ENCODE measurements at places on chromosomes 16 and 17.
A peak's percentile ranks its signal among the peaks of the same experiment; 100 is the strongest.

DNA sequence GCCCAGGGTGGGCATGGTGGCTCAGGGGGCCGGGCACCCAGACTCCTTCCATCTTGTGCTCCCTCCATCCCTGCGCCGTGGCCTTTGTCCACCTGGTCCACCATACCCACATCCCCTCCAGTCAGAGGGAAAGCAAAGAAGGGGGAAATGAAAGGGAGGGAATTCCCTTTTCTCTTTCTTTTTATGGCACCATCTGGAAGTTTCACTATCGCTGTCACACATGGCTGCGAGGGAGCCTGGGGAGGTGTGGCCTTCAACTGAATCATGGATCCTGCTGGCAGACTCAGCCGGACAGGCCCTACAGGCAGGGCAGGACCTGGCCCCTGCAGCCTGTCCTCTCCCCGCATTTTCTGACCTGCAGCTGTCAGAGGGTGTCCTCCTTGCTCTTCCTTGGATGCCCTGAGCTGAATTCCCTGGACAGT is 6.2 kb downstream of the SLC12A3 start:
- no peak for DNase-seq

DNA sequence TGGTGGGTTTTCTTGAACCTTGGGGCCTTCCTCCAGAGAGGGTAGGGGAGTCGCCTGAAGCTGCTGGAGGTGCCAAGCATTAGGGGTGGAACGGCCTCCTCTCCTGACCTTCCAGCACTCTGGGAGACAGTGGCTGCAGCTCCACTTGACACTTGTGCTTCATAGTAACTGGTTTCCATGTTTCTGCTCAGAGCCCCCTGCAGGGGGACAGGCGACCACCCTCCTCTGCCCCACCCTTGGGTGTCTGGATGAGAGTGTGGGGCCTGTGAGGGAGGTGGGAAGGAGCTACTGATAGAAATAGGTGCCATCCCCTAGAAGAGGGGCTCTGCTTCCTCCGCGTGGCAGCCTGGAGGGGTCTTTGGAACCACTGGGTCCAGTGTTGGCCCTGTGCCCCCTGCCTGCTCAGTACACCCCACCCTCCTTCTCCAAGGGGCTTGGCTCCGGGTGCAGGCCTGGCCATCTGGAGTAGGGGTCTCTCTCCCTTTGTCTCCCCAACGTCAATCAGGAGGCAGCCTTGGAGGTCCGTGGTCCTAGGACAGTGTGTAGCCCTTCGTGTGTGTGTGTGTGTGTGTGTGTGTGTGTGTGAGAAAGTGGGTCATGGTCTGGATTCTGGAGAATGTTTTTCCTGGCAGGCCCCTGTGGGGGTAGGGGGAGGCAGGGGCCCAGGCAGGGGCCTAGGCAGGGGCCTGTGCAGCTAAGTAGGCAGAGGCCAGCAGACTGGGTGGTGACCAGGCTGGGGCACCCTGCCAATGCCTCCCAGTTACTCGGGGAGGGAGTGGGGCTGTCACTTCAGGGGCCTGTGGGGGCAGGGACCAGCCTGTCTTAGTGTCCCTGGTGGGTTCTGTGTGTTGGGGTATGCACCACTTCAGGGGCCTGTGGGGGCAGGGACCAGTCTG is 4.9 kb downstream of the LASP1 start:
- no peak for DNase-seq

DNA sequence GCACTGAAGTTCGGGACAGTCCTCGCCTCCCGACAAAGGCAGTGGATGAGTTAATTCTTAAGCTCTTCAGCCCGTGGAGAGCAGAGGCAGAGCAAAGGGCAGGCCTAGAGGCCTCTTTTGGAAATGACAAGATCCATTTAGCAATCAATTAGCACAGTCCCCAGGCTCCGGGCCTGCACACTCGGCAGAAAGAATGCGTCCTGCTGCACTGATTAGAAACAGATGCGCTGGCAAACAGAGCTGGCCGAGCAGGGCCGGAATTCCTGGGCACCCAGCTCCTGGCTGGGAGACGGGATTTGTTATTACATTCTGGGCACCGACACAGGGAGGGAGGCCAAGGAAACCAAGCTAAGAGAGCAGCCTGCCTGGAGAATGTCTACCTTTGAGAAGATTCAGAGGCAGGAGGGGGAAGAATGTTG is 162.9 kb downstream of the COPRS start:
- peak; percentile 95 for DNase-seq

DNA sequence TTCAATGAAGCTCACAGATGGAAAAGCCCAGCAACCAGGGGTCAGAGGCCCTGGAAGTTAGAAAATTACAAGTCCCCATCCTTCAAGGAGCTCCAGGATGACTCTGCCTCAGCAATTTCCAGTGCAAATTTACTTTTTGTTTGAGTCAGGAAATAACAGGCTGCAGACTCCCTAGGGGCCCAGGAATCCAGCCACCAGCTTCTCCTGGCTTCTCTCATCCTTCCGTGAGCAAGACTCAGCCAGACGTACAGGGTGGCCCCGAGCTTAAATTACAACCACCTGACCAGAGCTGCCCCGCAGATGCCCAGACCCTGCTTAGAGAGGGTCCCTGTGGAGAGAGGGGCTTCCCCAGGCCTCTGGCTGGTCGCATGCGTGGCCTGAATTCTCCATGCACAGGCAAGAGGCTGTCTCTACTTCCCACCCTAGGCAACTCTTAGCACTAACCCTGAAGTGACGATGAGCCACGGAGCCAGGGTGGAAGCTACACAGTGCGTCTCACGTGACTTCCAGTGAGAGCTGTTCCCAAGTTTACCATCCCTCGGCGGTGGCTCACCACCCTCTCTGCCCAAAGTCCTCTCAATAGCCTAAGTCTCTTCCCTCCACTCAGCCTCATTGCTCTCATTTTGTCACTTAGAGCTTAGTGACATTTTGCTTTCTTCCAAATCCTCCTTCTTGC is 27.1 kb downstream of the GPR142 start:
- DNase-seq, result no peak

DNA sequence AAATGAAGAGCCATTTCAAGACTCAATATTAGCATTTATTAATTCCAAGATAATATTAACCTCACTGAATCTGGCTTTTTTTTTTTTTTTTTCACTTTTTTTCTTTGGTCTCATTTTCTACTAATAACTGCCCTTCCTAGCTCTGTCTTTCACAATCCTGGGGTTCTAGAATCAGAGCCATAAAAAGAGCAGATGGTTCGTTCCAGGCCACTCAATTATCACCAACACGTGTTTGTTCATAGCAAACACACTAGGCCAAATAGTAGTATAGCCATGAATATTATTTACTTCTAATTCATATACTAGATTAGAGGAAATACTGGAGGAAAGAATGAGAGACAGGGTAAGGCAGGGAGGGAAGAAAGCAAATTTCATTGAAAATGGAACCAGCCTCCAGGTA is 39.8 kb downstream of the TEX2 start:
- DNase-seq, result no peak

DNA sequence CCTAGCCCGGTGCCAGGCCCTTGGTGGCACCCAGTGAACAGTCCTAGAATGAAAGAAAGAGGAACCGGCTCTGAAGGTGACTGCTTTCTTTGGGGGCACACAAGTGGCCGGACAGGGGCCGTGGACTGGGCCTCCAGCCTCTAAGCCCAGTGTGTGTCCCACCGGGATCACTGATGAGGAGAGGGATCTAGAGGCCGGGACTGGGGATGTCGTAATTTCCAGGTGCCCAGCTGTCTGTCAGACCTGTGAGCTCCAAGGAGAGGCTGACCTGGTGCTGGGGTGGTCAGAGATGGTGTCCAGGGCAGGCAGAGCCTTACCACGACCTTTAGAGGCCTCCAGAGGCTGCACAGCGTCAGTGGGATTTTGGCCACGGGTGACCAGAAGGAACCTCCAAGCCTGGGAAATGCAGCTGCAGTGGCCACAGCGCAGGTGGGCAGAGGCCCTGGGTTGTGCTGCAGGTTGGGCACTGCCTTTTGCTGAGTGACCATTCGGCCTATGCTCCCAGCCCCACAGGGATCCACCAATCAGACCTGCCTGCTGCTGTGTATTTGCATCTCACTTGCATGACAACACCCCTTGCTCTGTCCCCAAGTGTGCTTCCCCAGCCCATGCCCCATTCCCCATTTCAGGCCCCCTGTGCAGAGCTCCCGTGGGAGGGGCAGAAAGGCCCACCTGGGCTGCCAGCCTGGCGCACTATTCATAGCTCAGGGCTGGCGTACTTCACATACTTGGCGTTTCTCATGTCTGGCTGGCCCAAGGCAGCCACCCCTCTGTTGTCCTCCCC is 12.5 kb downstream of the ARHGAP23 start:
- no peak for DNase-seq

- DNase-seq, result no peak
Measured at GRCh38 chr16:82636485-82636884, 9.7 kb downstream of the CDH13 start.

GRCh38 chr16:31221357-31222160 is 4.6 kb upstream of the PYDC1 start:
- DNase-seq, result no peak

GRCh38 chr17:75808905-75809621 is 24.5 kb downstream of the UNK start:
- DNase-seq, result peak; percentile 89

DNA sequence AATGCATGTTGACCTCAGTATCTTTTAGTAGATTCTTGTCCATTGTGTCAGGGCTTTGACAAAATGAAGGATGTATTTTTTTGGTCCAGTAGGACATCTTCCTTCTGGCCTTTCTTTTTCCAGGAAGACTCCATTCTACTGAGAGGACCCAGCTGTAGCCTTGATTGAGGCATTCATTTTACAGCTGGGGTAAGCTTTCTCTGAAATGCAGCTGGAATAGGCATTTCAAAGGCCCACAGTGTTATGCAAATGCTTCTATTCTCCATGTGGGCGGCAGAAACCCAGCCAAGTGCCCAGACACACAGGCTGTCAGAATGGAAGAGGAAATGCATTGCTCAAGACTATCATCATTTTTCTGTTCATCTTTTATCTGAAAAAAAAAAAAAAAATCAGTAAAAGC is 629.0 kb upstream of the CDH8 start:
- DNase-seq, result no peak

DNA sequence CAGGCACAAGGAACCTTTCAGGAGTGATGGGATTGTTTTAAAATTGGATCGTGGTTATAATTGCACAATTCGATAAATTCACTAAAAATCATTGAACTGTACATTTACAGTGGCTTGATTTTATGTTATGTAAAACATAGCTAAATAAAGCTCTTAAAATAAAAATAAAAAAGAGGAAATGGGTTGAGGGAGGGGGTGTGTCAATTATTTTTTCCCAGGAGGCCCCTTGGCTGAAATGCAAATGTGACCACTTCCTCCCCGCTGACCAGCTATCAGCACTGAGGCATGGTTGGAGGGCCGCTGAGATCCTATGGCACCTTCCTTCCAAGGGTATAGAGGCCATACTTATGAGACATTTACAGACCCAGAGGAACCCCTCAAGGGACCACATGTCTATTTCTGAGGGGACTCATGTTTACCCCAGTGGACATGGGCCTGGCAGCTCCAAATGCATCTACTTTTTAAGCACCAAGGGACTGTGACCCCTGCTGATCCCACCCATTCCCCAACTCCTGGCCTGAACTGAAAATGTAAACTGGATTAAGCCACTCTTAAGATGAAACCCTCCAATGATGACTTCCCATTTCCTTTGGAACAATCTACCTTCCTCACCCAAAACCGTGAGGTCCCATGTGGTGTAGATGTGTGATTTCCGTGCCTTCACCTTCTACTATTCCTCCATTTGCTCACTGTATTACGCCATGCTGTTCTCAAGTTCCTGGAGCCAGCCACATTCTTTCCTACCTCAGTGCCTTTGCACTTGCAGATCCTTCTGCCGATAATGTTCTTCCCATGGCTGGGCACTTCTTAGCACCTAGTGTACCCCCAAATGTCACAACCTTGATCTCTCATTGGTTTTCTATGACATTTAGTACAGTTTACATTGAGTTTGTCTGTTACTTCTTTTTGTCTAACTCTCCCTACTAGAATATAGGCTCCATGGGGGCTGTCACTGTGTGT is 2.8 kb upstream of the IL21R start:
- no peak for DNase-seq

GRCh38 chr17:65745241-65745640 is 183.8 kb upstream of the AXIN2 start:
- DNase-seq, result no peak

DNA sequence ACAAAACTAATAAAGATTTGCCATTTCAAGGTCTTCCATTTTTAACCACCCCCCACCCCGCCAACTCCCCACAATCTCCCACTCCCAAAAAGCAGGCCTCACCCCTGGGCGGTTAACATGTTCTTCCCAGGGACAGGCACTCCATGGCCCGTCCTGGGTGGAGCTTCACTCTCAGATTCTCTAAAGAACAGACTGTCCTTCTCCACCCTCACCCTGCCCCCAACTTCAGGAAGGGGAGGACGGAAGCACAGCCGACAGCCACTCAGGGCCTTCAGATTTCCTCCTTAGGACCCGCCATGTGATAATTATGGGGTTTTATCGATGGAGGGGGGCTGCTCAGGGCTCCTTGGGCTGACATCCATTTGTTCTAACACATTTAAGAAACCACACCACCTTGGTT is 61.9 kb downstream of the ZFHX3 start:
- no peak for DNase-seq

- no peak for DNase-seq
Measured at GRCh38 chr16:28188085-28188916, 23.5 kb downstream of the XPO6 start.

DNA sequence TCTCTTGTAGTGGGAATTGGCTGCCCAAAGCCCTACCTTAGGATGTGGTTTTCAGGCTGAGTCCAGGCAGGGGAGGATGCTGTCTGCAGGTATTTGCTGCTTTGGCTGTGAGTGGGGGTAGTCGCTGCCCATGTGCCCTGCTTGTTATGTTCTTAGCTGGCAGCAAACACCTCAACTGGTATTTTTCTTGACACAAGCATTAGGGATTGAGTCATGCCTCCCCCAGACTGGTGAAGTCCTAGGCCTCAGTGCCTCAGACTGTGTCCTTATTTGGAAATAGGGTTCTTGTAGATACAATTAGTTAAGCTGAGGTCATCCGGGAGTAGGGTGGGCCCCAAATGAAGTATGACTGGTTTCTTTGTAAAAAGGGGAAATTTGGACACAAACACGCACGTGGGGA is 808.3 kb upstream of the EEF2KMT start:
- no peak for DNase-seq

DNA sequence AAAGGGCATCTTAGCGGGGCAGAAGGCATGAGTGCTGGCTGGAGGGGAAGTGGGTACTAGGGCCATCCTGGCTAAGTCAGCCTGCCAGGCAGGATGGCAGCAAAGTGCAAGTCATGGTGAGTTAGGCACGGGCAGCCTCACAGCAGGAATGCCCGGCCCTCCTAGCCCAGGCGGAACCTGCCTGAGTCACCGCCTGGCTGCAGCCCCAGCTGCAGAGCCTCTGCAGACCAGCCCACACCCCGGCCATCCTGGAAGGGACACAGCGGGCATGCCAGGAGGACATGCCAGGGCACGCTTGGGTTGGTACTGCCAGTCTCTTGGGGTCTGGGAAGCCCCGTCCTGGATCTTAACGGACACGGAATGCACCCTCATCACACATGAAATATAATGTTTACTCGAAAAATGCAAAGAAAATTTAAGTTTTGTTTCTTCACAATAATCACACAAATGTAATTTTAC is 5.0 kb upstream of the ALDH3A1 start:
- no peak for DNase-seq

DNA sequence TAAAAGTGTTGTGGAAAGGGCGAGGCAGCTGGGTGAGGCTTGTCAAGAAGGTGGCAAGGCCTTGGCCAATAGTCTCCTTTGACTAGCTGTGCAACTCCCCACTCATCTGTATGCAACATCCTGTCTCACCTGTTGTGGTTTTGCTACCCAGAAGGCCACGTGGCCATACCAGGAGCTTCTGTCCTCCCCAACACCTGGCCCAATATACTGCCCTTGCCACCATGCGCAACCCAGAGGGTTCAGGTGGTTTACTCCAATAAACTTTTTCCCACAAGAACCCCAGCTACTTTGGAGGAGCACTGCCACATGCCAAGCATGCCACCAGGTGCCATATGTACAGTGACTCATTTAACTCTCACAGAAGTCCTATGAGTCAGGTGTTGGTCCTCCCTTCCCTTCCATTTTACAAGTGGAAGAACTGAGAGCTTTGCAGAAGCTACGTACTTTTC is 10.2 kb downstream of the MYO19 start:
- no peak for DNase-seq

All from astrocyte of the cerebellum (primary cell).